ENCODE measurements at places on chromosomes 12 and 14.

DNA sequence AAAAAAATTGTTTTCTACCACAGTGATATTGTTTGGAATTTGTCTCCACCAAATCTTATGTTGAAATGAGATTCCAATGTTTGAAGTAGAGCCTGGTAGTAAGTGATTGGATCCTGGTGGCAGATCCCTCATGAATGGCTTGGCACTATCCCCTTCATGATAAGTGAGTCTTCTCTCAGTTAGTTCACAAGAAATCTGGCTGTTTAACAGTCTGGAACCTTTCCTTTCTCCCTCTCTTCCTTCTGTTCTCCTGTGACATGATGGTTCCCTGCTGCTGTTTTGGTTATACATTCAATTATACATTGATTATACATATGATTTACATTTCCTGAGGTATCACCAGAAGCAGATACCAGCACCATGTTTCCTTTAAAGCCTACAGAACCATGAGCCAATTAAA lies 442.2 kb downstream of the SLC6A15 start:
- no peak for DNase-seq

- no peak for DNase-seq
Measured at GRCh38 chr12:20450591-20451180, 82.3 kb downstream of the PDE3A start.

DNA sequence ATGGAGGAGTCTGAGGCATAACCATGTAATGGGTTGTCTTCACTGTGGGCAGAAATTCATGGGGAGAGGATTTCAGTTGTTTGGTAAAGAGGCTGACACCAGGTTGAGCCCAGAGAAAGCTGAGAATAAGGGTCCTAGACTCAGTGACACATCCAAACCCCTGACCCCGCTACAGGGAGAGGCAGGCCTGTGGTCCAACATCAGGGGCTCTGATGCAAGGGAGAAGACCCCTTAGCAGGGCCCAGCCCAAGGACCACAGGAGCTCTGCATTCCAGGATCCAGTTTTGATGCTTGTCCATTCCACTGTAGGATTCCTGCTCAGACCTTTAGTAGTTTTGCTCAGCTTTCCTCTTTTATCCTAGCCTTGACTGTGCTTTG lies 15.5 kb downstream of the GPR68 start:
- no peak for DNase-seq

- peak; percentile 74 for DNase-seq
Measured at GRCh38 chr14:99793213-99794150, at the start of gene EML1. Gene EML1 (plus strand): TSS chr14:99793413. CDS start chr14:99793477, 64 bp downstream.

DNA sequence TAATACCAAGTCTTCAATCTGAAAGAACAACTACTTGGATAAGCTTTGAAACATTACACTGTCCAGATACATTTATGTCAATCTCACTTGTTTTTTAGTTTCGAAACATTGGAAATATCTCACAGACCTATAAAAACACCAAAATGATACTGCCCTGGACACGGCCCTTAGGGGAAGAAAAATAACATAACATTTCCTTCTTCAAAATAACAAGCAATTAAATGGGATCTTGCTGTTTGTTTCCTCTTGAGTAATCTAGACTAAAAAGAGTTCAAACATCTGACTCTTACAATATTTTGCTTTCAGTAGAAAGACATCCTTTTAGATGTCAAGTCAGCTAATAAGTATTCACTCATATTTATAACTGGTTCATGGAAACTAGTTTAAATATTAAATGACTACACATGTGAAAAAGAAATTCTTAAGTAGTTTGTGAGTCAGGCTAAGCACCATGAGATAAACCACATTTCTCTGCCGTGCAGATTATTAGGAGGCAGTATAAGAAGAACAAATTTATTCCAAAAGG lies 87.5 kb downstream of the EPS8 start:
- no peak for DNase-seq

GRCh38 chr14:69501423-69501838 lies 16.9 kb downstream of the PLEKHD1 start:
- no peak for DNase-seq

- no peak for DNase-seq
Measured at GRCh38 chr14:99233222-99234035, 38.6 kb downstream of the BCL11B start.

GRCh38 chr14:53432378-53432802 lies 279.3 kb upstream of the DDHD1 start:
- peak; percentile 9 for DNase-seq

DNA sequence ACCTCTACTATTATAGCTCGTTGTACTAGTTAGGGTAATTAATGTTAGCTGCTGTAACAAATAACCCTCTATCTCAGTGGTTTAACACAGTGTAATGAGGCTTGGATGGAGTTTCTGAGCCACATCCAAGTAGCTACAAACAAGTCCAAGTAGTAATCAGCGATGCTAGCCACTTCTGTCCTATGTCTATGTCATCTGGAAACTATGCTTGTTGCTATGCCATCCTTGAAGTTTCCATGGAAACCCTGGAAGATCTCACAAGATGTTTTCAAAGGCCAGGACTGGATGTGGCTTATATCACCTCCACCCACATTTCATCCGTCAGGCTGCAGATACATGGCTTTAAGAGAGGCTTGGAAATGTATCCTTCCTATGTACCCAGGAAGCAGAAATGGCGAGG lies 422.1 kb downstream of the AACS start:
- DNase-seq: no peak

DNA sequence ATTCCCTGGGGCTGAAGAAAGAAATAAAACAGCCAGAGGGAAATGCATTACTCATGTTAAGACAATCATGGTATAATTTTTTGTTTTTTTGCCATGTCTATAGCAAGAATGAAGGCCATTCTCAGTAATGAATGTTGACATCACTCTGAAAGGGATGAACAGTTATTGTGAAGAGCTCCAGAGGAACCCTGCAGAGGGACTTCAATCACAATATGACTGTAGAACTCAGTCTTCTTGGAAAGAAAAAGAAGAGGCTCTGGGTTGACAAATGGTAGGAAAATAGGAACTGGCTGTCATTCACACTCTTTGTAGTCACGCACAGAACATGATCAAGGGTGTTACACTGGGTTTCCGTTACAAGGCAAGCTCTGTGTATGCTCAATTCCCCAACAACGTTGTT lies 73.8 kb upstream of the DACT1 start:
- no peak for DNase-seq

GRCh38 chr12:6229224-6230218 lies 29.3 kb downstream of the CD9 start:
- peak; percentile 91 for DNase-seq

DNA sequence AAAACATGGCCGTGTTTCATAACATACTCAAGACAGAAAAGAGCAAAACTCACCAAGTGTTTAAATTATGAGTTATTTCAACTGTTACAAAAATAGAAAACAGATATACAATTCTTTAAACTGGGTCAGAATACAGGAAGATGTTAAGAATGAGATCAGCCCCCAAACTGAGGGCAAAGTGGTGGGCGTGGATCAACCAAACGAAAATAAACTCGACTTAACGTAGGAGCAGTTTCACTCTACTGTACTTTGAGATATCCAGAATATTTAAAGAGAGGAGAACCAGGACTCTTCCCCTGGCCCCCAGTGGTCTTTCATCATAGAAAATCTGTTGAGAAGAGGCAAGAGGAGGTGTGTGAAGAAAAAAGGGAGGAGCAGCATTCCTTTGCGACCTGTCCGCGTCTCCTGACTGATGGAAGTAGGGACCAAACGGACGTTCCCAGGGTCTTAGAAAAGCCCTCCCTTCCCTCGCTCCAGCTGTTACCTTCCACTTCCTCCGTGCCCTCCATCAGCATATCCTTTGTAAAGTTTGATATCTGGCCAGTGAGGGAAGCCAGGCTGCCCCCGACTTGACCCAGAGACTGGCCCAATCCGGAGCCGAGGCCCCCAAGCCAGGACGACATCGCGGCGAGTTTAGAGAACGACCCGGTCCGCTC lies 668 bp downstream of the TRIP11 start:
- peak; percentile 42 for DNase-seq

DNA sequence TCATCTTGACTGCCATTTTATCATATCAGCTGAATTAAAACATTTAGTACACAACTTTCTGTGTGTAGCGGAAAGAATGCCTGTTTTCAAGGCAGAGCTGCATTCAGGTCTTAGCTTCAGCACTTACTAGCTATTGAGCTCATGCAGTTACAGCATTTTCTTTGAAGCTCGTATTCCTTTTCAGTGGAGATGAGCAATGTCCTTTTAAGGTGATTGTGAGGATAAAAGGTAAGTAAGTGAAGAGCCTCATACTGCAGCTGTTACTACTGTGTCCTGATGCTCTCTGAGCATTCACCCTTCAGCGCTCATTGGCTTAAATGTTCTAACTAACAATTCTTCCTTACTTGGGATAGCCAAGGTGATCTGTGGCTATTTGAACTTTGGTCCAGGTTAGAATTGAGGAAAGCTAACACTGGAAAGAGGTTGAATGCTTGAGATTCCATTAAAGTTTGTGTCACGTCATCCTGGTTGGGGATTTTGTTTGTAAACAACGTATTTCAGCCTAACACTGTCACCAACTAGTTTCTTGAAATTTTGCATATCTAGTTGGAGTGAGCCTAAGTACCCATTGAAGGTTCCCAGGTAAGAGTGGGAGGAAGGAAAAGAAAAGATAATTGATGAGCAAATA lies 71.4 kb downstream of the PAPOLA start:
- DNase-seq: no peak

DNA sequence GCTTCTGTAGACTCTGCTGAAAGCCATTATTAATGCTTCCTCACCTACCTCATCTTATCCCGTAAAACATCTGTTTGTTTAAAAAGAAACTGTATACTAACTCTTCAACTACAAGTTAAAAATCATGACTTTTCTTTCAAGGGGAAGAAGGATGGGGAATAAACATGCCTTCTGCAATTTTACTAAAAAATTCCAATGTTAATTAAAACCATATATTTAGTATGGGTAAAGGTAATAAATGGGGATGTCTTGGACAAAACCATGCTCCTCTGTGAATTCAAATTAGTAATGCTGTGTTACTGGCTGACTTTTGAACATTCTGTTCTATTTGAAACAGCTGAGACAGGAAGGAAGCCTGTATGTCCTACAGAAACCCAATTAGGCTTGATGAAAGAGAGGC lies 311.1 kb upstream of the DIO2 start:
- DNase-seq: no peak

- no peak for DNase-seq
Measured at GRCh38 chr12:4997939-4998338, 45.7 kb upstream of the KCNA5 start.

- no peak for DNase-seq
Measured at GRCh38 chr12:2980630-2981029, 21.4 kb downstream of the TEAD4 start.

GRCh38 chr14:24565766-24566165 lies 10.3 kb downstream of the CTSG start:
- no peak for DNase-seq

GRCh38 chr14:61213920-61214319 lies 67.2 kb downstream of the TMEM30B start:
- DNase-seq: no peak

DNA sequence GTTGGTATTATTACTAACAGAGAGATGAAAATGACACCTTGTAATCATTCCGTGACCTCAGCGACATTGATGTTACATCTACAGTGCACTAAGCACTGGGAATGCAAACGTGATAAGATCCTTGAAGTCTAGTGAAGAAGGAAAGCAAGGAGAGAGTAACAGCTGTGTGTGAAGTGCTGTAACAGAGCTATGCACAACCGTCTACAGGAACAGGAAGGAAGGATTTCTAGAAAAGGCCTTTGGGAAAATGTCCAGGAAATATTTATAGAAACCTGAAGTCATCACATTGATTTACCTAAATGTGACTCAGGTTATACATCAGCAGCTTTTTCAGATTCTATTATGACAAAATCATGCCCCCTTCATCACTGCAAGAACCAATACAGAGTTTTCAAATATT lies 304.2 kb upstream of the AMIGO2 start:
- DNase-seq: no peak

DNA sequence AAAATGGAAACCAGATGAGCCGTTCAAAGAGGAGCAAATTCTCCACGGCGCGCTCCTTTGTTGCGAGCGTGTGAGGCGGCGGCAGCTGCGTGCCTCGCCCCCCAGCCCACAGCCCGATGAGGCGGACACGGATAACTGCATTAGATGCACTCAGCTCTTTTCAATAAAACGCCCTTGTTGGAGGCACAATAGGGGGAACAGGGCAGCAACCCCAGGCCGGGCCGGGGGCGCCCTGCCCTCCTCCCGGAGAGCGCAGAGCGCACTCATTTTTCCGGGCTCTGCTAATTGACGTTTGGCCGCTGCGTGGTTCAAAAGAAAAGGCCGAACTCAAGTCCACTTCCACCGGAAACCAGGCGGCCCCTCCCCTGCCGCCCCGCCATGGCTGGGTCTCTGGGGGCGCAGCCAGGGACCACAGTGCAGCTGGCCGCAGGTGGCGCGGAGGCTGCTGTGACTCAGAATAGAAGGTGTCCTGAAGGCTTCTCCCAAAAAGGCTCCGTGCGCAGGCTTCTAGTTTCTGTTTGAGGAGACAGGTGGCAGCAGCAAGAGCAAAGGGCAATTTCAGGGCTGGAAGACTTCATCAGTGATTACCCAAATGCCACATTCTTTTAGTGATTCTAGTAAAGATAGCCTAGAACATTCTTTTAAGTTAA lies 29.0 kb upstream of the SMOC1 start:
- no peak for DNase-seq

GRCh38 chr12:16796168-16796567 lies 190.2 kb upstream of the LMO3 start:
- DNase-seq: no peak

GRCh38 chr14:37018571-37019240 lies 153.7 kb downstream of the SLC25A21 start:
- DNase-seq: no peak

GRCh38 chr12:98185606-98186005 lies 329.8 kb upstream of the TMPO start:
- DNase-seq: no peak

GRCh38 chr12:57093415-57094207 lies 4.7 kb downstream of the NAB2 start:
- peak; percentile 68 for DNase-seq

- DNase-seq: no peak
Measured at GRCh38 chr14:105064001-105064400, 1.2 kb downstream of the GPR132 start.

DNA sequence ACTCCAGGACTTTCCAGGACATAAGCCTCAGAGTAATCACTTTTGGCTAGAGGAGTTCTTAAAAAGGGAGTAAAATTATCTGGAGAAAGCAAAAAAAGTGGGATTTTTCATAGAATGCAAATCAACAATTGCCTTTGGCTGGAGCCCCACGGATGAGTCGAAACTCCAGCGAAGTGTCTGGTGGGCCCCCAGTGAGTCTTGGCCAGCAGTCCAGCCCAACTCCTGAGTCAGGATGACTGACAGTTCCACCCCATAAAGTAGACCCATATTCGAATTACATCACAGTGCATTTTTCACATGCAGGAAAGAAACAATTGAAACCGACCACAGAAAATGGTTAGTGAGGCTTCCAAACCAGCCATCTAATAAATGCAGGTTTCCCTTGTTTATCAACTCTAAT lies 265.7 kb downstream of the BCL11B start:
- DNase-seq: no peak

- no peak for DNase-seq
Measured at GRCh38 chr12:41552588-41552987, 364.5 kb downstream of the PDZRN4 start.

GRCh38 chr12:25957793-25958427 lies 572 bp upstream of the RASSF8 start:
- DNase-seq: no peak

Data from suppressor macrophage (primary cell).